ENCODE measurements at places on chromosomes 3 and 15.

GRCh38 chr15:31207246-31207645, 105.7 kb upstream of the TRPM1 start:
- no peak for DNase-seq

GRCh38 chr3:17491601-17492000, 250.8 kb downstream of the TBC1D5 start:
- no peak for DNase-seq

GRCh38 chr3:173690542-173691180, 293.1 kb downstream of the NLGN1 start:
- no peak for DNase-seq

- no peak for DNase-seq
Observed at GRCh38 chr3:66958067-66958466, 40.0 kb upstream of the KBTBD8 start.

GRCh38 chr15:55937040-55937439, 56.4 kb downstream of the NEDD4 start:
- no peak for DNase-seq

DNA sequence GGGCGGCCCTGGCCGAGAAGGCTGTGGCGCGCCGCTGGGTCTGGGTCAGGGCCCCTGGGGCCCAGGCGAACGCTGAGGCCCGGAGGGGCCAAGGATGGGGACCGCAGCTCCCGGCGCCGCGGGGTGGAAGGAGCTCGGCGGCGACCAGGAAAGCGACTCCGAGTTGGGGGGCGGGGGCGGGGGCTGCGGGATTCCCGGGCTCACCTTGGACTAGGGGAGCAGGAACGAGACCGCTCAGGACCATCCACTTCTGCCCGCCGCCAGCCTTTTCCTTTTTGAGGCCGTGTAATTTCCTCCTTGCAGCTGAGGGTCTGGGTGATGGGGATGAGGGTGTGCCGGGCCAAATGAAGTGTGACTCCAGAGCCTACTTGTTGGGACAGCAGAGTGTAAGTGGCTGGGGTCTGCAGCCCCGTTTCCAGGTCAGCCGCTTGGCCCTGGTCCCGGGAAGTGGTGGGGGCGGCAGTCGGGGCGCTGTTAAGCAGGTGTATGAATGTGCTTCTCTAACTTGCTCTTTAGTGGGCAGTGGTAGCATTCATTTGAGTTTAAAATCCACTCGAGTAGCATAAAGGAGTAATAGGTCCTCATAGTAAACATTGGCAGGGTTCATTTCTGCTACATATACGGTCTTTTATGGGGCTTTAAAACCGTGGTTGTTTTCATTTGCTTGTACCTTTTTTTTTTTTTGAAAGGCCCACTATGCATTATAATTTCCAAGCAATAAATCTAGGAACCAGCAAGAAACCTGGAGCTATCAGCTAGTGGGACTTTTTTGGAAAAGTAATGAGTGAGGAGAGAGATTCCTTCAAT, 717 bp downstream of the PXK start:
- peak; percentile 15 for DNase-seq

DNA sequence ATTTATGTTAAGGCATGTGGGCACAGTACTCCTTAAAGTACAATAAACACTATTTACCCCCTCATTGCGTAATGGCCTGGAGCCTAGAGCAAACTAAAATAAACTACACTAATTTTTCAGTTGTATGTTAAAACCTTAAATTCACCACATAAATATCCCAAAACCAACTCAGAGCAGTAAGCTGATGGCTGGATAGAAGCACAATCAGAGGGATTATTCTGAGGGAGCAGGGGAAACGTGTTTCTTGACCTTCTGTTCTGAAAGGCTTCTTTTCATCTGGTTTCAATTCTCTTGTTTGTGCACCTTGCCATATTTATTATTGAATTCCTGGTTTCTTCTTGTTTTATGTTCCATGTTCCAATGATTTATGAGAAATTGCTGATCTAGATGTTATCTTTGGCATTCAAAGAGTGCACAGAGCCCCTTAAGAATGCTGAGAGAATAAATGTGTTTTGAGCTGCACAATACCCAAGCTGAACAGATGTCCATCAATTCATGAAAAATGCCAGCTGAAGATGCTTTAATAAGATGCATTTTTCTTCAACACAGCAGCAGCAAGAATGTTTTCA, 29.6 kb downstream of the RPL22L1 start:
- DNase-seq: no peak

GRCh38 chr3:87987952-87988351, 70.9 kb downstream of the CGGBP1 start:
- DNase-seq: no peak

DNA sequence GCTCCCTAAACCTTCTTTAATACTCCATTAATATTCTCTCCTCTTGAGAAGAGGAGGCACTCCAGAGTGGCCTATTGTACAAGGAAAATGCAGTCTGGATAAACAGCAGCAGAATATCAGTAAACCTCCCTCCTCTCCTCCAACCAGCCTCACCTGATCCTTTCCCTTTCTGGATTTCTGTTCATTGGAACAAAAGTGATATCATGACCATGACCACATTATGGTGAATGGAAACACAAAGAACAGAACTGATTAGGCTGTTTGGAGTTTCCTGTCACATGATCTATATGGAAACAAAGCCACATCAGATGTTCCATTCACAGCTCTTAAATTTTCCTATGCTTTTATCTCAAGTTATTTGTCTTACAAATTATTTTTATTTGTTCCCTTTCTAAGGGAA, 14.6 kb downstream of the C2CD4B start:
- no peak for DNase-seq

DNA sequence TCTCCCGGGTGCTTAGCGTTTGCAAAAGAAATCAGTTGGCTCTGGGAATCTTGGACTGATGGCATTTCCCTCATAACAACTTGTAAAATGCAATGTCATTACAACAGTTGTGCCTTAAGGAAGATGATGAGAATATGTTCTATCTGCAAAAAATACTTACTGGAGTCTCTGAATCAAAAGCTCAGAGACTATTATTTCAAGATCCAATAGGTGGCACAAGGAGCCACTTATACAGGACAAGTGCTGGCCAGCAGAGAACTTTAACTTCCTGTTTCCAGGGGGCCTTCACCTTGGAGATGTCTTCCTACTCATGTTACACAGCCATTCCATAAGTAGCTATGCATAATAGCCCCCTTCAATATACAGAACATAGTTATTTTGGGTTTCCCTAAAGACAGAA, 8.9 kb upstream of the RPS27L start:
- DNase-seq: no peak

DNA sequence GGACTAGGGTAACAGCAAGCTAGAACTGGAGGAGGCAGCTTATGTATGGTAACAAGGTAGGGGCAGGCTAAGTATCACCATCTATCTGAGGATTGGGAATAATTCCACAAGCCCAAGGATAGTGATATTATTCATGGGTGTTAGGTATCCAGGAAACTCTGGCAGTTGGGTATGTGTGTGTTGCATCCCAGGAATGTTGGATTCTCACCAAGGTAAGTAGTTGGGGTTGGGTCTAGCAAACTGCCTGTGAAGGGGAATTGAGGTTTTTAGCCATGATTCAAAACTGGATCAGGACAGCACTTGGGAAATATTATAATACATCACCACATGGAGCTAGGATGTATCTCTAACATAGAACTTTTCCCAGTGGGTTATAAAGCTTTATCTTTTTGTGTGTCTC, 626.4 kb upstream of the GOLIM4 start:
- DNase-seq: no peak

DNA sequence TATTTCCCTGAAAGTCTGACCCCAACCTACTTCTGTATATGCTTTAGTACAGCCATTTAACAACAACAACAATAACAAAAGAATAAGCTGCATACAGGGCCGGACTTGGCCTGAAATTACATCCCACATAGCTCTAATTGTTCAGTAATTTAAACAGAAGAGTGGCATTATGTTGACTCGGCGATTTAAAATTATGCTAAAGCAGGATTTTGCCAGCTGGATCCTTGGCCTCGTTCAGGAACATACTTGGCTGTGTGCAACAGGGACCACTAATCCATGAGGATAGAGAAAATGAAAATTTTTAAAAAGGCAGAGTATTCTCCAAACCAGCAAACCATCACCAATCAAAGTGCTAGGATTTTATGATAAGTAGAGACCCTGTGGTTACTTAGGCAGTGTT, 433.1 kb upstream of the RBMS3 start:
- no peak for DNase-seq

GRCh38 chr3:45411081-45411480, 22.7 kb downstream of the LARS2 start:
- no peak for DNase-seq

- DNase-seq: no peak
Observed at GRCh38 chr3:57787867-57788623, 31.9 kb downstream of the SLMAP start.

DNA sequence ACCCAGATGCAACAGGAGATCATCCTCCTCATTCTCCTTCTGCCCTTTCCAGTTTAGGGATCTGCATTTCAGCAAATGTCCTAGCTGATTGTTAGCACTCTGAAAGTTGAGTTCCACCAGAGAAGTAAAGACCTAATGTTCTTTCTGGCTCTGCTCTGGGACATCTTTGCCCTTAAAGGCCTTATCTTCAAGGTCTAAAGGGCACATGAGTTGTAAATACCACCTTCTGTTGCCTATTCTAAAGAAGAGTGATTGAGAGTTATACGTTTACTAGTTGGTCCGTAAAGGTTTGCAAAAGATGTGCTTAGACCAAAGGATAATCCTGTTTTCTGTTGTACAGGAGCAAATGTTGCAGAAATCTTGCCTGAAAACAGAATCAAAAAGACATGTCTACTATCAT, 151.6 kb downstream of the ADAMTS9 start:
- DNase-seq: no peak

DNA sequence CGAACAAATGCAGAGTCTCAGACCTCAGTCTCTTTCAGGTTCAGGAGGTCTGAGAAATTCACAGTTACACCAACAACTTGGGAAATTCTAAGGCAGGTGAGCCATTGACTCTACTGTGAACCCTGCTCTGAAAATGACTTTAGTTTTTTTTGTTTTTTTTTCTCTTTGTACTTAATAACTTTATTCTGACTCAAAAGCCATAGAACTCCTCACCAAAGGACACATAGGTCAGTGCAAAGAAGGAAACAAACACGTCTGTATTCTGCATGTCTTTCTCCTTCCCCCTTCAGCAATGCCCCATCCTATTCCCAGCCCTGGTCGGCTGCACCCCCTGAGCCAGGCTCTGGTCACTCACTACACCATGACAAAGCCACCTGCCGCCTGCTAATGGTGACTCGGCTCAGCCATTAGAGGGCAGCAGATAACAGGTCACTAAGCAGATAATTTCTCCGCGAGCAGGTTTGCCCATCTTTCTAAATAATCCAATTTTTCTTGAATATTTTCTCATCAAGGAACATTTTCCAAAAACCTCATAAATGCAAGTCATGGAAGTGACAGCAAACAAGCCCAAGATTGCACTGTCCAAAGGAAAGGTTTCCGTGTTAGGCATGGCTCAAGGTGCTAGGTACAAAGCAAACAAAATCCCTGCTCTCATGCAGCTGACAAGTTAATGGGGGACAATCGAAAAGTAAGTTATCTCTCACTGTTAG, 37.7 kb downstream of the TM4SF4 start:
- no peak for DNase-seq

DNA sequence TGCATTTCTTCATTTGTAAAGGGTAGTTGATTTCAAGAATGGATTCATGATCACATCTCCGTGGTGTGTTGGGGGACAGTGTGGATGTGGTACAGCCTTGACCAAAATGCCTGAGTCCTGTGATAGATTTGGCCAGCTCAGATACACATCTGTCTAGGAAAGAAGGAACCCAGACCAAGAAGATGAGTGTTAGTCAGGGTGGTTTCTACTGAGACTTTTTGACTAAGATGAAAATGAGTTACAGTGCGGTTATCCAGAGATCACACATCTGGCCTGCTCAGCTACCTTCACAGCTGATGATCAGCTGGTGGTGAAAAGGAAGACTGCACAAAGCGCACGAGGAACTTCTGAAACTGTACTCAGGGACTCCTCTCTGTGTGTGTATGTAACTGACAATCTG, 68.0 kb downstream of the FNDC3B start:
- DNase-seq: peak; percentile 25

Measured in activated CD8-positive, alpha-beta memory T cell treated with anti-CD3 and anti-CD28 coated beads for 48 hours (primary cell).